ENCODE measurements at places on chromosomes 7 and 10.

DNA sequence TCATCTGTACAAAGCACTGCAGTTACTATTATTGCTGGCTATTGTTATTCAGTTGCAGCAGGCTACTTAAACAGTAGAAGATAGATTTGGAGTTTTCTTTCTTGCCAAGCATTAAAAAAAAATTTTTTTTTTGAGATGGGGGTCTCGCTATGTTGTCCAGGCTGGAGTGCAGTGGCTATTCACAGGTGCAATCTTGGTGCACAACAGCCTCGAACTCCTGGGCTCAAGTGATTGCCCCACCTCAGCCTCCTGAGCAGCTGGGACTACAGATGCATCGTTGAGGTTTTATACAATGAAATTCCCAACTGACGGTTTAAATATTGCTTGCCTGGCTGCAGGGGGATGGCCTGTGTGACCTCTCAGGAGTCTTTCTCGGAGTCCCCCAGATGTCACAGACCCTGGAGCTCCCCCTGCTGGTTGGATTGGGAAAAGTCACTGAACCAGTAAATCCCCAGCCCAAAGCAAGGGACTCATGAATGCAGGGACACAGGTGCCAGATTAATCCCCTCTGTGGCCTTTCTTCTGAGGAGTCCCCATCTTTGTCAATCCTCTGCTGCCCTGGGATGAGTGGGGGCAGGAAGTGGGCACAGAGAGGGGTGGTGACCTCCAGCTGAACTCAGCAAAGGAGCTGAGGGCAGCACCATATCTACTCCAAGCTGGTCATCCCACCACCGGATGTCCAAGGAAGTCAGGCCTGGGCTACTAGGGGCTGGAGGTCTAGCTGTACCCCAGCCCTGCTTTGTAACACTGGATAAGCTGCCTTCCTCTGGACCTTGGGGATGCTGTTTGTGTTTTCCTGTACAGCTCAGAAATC is 149.6 kb downstream of the C10orf105 start:
- peak; percentile 35 for DNase-seq

GRCh38 chr7:141483044-141483443 is 68.2 kb upstream of the AGK start:
- no peak for DNase-seq

GRCh38 chr10:34633374-34633773 is 181.7 kb downstream of the PARD3 start:
- no peak for DNase-seq

- no peak for DNase-seq
Measured at GRCh38 chr7:39891894-39892293, 58.2 kb upstream of the CDK13 start.
